NCI-H1048 (cell line): ENCODE measurements at places on chromosomes 11 and 22.

GRCh38 chr22:47996446-47996857 is 1234.0 kb downstream of the TBC1D22A start:
- DNase-seq = no peak

DNA sequence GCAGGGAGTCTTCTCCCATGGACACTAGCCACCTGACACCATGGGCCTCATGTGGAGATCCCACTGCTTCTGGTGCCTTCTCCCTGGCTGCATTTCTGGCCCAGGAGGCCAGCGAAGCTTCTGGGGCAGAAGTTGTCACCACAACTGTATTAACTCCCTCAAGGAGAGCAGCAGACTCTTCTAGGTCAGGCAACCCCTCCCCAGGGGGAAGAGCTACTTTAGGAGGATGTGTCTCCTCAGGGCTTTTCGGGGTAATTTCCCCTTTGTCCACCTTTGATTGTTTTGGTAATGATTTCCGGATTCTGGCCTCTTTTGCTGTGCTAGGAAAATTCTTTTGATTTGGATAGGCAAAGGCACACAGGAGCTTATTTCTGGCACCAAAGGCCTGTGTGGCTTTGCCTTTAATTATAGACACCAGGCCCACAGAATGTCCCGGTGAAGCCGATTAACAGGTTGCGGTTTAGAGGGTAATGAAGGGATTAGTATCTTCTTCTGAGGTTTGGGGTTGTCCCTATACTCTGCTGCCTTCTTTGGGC is 8.9 kb upstream of the UCP2 start:
- DNase-seq = no peak

DNA sequence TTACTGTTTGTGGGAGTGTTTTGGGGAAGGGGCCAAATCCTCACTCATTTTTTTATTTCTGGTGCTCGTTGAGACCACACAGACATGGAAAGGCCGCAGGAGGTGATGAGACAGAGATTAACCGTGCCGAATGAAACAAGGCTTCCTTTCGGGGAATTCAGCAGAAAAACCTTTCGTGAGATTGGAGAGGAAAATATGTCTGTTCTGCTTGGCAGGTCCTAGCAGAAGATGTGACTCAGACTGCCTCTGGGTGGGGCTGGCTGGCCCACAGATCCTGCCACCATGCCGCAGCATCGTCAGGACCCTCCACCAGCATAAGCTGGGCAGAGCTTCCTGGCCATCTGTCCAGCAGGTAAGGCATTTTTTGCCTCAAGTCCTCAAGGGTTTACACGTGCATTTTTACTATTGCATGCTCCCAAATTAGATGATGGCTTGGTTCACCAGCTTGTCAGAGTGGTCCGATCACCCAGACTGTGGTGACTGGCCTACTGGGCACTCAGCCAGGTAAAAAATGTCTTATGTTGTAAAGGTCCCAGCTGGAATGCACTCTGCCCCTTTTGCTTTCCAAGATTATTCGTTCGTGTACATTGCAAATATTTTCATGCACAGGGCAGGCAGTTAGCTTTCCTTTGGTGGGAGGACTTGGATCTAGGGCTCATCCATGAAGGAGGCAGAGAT is 1.5 kb downstream of the DDB2 start:
- DNase-seq = no peak

DNA sequence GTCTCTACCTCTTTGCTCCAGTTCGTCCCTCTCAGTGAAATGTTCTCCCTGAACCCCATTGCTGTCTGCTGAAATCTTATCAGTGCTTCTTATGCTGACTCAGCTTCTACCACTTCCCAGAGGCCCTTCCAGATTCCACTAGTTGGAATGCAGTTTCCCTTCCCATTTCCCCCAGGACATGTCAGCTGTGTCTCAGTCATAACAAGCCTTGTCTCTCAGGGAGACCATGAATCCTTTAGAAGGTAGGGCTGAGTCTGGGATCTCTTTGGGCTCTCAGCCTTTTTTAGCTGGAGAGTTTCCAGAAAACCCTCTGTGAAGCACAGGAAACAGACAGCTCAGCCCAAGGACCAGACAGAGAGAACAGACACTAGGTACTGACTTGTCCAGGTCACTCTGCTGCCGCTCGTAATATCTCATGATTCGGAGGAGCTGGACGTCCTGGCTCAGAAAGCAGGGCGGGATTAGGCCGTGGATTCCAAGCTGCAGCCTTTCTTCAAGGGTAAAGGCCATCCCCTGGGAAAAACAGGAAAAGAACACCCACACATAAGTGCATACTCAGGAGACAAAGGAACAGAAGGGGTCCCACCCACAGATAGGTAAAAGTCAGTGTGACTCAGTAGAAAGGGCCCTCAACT is 113.0 kb downstream of the ME3 start:
- no peak for DNase-seq

- DNase-seq = no peak
Measured at GRCh38 chr11:69657911-69658625, 17.1 kb downstream of the LTO1 start.

- no peak for DNase-seq
Measured at GRCh38 chr11:25423436-25424199, 908.3 kb upstream of the ANO3 start.

DNA sequence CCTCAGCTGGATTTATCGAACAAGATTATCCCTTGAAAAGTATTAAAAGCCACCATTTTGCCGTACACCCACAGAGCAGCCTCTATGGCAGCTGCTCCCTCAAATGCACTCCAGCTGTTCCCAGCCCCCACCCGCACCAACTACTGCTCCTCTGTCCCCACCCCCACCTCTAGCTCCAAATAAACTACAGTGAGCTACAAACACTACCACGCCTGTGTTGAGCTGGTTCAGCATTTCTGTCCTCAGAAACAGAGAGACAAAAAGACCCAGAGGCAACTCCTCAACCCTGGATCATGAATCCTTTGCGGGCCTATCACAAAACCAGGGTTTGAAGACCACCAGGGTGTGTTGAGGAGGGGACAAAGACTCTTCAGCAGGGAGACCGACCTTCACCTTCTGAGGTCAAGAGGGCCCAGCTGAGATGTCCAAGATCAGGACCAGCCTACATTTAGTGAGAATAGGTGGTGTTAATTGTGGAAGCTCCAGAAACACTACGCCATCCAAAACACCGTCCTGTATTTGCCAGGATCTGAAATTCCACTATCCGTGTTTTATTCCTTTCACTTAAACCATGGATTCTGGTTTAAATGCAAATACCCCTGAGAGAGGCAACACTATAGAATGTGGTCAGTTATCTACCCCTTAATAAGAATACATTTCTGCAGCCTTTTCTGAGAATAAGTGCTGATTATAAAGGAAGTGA is 195.9 kb downstream of the DSCAML1 start:
- no peak for DNase-seq

DNA sequence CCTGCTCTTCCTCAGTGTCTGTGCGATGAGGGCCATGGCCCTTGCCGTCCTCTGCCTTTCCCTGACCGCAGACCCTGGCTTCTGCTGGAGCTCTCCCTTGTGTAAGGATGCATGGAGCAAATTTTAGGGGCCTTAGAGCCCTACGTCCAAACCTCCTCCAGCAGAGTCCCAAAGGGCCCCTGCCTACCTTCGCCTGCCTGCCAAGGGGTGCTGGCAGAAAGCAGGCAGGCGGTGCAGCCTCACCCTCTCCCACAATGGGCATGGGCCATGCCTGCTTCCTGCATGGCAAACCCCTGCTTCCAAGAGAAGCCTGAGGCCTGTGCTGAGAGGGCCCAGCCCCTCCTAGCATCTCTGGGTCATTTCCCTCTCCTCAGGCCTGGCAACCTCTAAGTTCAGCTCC is 71.3 kb upstream of the FGF3 start:
- DNase-seq = no peak

DNA sequence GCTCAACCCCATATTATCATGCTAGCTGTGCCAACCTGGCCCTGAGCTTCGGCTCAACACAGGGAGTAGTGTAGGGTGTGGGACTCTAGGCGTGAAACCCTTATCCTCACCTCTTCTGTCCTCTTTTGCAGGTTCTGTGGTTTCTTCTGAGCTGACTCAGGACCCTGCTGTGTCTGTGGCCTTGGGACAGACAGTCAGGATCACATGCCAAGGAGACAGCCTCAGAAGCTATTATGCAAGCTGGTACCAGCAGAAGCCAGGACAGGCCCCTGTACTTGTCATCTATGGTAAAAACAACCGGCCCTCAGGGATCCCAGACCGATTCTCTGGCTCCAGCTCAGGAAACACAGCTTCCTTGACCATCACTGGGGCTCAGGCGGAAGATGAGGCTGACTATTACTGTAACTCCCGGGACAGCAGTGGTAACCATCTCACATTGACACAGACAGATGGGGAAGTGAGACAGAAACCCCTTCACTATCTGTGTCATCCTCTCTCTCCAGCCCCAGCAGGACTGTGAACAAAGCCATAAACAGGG is 76.4 kb downstream of the GGTLC2 start:
- no peak for DNase-seq

DNA sequence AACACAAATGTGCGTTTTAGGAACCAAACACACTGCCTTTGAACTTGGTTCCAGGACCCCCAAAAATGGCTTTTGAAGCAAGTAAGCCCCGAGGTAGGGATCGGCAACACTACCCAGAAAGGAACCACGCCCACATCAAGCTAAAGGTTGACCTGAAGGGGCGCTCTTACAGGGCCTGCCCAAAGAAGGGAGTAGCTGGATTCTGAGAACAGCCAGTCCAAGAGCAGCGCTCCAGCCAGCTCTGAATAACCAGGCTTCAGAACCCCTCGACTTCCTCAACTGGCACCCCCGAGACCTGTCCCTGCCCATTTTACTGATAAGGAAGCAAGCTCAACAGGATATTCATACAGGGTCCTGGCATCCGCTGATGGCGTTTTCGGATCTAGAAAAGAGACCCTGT is 18.9 kb upstream of the MOB2 start:
- DNase-seq = no peak

DNA sequence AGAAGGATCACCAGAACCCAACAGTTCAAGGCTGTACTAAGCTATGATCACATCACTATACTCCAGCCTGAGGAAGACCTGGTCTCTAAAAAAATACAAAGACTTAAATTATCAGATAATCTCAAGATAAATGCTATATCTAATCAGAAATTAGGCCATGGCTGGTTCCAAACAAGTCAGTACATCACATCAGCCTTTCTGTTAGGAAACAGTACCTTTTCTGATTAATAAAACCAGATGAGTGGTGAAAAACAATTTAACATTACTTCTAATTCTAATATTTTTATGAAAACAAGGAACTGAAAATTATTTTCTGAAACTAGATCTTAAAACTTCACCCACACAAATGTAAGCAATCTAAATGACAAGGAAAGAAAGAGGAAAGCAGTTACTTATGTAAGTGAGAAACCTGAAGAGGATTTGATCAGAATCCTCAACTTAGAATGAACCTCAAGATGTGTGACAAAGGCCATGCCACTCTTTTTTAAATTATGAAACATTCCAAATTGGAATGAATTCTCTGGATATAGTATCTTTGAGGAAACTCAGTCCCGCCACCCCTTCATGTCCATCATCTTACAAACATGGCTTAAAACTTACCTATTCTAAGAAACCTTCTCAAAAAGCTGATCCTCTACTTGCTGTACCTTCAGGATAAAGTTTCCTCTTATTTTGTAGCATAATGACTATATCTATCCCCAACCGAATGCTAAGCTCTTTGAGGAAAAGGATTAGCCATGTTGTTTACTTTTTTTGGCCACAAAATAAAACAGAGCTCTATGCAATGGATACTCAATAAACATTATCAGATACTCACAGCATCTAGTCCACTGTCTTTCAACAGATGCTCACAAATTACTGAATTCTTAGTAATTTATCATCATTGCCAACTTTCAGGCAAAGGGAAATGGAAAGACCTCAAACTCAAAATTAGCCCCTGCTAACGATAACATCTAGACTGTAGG is 132.0 kb downstream of the MRTFA start:
- no peak for DNase-seq

DNA sequence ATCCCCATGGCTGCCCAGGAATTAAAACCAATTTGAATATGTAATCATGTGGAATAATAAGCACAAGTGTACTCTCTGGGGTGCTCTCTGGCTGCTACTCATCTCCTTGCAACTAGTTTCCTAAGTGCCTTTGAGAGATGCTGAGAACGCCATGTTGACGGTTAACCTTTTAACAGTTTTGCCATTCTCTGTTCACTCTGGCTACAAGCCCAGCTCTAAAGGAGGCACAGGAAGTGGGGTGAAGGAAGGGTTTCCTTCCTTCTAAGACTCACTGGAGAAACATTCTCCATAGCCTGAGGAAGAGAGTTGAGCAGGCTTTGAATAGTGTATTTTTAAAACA is 122.0 kb upstream of the ZC3H12C start:
- DNase-seq = no peak

DNA sequence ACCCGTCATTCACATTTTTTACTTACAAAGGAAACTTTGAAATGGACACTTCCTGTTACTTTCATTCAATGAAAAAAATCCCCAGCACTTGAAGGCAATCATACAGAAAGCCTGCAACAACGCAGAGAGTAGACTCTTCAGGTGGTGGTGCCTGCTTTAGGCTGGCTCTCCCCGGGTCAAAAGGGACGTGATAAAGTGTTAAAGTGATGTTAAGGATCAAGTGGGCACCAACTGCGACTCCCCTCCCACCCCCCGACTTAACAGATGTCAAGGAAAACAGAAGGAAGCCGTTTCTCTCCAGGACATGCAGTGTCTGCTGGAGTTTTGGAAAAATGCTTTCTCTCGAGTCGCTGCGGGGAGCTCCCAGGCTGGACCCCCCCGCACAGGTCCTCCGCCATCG is 414 bp upstream of the PNPLA3 start:
- no peak for DNase-seq

DNA sequence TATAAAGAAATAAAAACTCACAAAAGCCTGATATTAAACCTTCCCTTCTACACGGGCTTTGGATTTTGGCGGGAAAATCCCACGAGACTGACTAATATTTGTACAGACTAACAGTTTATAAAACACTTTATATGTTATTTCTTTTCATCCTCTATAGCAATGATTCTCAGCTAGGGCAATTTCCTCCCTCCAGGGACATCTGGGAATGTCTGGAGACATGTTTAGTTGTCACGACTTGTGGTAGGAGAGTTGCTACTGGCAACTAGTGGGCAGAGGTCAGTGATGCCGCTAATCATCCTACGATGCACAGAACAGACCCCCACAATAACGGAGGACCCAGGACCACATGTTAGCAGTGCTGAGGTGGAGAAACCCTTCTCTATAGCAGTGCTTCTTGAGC is 304.8 kb upstream of the PITPNB start:
- DNase-seq = no peak

DNA sequence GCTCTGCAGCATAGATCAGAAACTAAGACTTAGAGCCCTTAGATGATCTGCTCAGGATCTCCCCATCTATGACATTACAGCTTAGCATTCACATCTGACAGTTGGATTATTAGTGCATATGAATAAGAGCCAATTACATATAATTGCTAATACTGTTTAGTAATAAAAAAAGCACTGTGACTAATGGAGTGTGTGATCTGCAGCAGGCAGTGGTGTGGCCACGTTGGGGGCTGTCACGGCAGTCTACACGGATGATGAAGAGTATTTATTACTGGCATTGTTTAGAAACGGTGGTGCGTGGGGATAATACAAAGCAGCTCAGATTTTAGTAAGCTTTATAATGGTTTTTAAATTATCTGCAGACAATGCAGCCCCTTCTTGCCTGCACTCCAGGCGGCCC is 93.5 kb upstream of the TIMP3 start:
- DNase-seq = no peak
